NCI-H1048 (cell line): ENCODE measurements at places on chromosomes 1 and 21.

- no peak for DNase-seq
These were observed 923 bp upstream of the SHC1 start for GRCh38 chr1:154971341-154971998.

DNA sequence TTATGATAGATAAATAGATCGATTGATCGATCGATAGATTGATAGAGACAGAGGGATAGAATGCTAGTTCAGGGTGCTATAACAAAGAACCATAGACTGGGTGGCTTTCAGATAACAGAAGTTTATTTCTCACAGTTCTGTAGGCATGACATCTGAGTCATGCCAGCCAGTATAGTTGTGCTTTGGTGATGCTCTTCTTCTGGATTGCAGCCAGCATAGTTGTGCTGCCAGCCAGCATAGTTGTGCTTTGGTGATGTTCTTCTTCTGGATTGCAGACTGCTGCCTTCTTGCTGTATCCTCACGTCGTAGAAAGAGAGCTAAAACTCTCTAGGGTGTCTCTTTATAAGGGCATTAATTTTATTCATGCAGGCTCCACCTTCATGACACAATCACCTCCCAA, 860.8 kb downstream of the BRINP3 start:
- no peak for DNase-seq

DNA sequence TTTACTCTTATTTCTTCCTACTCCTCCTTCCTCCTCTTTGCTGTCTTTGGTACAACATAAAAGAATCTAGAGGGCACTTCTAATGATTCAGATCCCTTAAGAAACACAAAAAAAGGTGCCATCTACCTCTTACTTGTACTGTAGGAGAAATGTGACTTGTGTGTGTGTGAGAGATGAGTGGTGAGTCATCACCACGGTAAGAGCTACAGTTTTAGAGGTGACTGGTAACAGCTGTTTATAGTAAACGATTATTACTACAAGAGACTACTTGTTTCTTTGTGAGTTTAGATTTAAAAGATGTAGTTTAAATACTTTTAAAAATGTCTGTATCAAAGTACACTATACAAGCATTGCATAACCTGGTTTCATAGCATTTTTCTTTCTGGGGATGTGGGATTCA, 40.4 kb downstream of the SLC35D1 start:
- no peak for DNase-seq

GRCh38 chr1:2801535-2802291, at the start of gene TTC34:
TTC34 (minus strand) TSS chr1:2801693; CDS start chr1:2800827, 866 bp downstream.
- DNase-seq = no peak

DNA sequence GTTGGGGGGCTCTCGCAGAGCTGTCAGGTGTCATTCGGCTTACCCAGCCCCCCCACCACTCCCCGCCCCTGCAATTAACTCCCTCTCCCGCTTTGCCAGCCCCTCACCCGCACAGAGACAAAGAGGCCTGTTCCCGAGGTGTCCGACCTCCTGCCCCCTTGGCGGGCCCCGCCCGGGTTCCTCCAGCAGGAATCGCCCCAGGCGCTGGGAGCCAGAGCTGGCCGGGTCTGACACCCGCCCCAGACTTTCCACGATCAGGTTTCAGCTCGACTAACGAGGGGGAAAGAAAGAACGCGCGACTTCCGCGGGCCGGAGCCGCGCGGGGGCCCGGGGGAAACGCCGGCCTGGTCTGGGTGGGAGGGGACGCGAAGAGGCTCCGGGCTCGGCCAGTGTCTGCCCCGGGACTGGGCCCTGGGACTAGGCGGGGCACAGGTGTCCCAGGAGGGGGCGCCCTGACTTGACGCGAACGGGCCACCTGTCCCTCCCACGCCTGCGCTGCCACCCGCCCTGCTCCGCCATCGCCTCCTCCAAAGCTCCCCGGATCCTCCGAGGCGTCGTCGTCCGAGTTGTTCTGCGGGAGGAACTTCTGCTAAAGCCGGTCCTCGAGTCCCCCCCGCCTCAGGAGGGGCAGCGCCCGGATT, 36.4 kb upstream of the HHAT start:
- no peak for DNase-seq

DNA sequence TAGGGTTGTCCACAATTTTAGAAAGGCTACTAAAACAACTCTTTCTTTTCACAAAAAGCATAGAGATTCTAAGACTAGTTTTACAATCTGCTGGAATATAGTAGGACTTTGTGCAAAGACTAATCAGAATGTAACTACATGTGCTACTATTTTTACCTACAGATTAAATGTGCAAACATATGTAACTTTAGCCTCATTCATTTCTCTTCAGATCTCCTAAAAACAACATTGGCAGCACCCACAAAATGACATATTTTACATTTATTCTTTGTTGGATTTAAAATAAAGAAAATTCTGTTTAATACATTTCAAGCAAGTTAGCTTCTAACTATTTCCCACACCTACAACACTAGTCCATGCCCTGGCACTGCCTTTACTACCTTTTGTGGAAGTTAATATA, 292.2 kb downstream of the AKT3 start:
- no peak for DNase-seq

- no peak for DNase-seq
These were observed 232.4 kb upstream of the AJAP1 start for GRCh38 chr1:4421986-4422385.

DNA sequence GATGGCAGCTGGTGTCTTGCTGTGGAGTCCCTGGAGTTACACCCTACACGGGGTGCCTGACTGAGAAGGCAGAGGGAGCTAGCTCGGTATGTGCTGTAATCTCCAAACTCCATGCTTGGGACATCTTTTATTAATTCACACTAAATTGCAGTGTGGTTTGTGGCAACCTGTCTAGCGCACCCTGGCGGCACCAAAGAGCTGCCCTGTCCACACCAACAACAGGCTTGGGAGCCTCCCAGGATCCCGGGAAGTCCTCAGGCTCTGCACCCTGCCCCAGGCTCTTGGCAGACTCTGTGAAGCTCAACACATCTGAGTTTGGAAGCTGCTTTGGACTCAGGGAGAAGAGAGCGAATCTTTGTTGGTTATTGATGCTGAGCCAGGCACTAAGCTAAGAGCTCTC, 138.9 kb downstream of the IGSF21 start:
- no peak for DNase-seq
